ENCODE measurements at places on chromosomes 1 and 21.

DNA sequence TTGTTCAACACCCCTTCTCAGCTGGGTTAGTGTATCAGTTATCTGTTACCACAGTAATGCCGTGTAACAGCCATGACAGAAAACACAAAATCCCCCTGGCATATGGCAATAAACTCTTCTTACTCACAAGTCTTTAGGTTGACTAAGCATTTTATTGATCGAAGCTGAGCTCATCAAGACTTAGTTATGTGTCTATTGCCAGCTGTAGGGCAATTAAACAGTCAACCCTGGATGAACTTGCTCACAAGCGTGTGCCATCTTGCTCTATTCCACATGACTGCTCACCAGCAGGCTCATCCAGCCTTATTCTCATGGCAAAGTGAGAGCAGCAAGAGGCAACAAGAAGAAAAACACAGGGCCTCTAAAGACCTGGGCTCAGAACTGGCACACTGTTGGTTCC lies 333.8 kb upstream of the PTBP2 start:
- no peak for DNase-seq

GRCh38 chr1:16064536-16065268 lies 8.7 kb downstream of the FAM131C start:
- DNase-seq = no peak

- peak; percentile 60 for DNase-seq
Observed at GRCh38 chr1:112529301-112529700, 20.5 kb downstream of the WNT2B start.

DNA sequence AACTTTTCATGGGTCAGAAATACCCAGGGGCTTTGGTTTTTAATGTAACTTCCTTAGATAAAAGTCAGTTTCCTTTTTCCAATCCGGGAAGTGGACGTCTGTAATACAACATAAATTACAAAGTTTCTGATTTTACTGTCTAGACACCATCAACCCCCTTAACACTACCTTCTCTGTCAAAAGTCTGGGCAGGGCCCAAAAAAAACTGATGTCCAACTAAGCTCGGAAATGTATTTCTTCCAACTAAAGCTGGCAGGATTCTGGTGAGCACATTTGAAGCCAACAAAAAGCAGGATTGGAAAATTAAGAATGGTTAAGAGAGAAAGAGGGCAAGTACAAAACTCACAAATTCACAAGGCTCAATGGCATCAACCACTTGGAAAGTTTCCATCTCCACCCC lies 24.3 kb downstream of the DDAH1 start:
- DNase-seq = no peak

DNA sequence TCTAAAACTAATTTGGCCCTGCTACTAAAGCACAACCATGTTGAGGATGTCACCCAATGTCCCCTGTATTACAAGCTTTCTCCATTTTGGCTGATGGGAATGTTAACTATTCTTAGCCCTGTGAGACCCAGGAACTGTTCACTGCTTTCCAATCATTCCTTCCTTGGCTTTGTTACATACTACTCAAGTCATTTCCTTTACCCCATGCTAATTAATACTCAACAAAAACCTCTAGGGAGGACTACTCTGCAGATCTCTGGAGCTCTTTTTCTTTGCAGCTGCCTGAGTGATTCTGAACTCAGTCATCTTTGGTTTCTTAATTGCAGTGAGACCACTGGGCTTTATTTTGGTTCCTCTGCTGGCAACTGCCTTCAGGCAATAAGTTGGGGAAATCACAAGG lies 23.3 kb upstream of the RPE65 start:
- DNase-seq = no peak

DNA sequence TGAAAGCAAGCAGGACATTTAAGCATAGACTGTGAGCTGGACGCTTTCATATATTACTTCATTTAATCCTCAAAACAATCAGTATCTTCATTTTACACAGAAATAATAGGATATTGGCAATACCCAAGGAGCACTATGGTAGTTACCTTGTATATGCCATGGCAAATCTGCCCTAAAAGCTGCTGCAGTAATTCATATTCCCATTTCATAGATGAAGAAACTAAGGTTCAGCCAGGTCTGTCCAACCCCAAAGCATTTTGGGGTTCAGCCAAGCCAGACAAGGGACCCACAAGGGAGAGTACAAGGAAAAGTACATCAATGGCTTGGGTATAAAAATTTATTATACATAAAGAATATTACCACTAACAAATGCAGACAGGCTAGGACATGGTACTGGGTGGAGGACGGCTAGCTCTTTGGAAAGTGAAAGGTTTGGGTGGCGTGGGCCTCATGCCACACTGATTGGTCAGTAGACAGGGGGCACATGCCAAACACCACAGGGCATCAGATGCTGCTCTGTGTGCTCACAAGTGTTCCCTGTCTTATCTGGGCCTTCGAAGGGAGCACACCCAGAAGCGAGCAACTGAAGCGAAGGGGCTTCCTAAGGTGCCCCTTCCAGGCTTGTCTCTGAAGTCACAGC lies 23.9 kb upstream of the PTAFR start:
- DNase-seq = no peak

DNA sequence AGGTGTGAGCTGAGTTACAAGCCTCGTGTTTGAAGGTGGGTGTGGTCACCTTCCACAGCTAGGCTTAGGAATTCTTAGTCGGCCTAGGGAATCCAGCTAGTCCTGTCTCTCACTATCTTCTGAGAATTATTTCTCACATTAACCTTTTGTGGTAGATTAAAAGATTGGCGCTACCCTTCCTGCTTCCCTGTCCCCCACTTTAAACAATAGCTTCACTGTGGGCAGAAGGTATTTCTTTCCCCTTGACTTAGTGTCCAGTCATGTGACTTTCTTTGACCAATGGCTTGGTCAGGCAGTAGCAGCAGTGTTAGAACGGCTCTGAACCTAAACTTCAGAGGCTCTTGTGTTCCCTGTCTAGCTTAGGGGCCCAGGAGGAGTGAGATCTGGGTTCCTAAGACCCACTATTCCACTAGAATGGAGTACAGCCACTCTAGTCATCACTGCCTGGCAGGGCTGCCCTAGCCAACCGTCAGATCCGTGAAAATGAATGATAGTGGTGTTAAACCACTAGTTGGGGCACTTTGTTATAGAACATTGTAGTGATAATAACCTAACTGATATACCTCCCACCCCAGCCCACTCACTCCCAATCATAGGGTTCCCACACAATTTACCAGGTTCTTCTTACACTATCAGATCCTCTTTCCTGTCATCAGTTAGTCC lies 13.9 kb upstream of the C1orf141 start:
- peak; percentile 18 for DNase-seq

GRCh38 chr1:232463225-232463624 lies 166.7 kb downstream of the SIPA1L2 start:
- DNase-seq = peak; percentile 38

- peak; percentile 10 for DNase-seq
Observed at GRCh38 chr1:118145721-118146120, 39.3 kb downstream of the SPAG17 start.

DNA sequence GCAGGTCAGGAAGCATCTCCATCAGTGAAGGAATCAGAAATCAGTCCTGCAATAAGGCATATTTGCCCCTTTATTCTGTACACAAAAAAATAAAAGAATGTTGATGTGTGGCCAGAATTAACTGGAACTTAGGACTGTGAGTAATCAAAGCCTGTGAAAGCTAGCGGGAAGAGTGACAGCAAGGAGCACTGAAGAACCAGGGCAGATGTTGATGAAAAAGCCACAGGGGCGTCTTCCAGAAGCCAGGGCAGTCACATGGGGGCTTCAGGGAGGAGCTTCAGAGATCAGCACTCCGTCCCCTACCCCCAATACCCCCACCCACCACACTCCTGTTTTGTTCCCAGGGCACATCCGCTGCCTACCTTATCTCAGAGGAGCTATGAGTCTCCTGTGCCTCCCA lies 502.8 kb downstream of the AJAP1 start:
- DNase-seq = no peak

GRCh38 chr1:163173121-163173520 lies 29.6 kb downstream of the RGS5 start:
- DNase-seq = peak; percentile 57

- DNase-seq = peak; percentile 87
Observed at GRCh38 chr21:26388731-26389231, 184.3 kb downstream of the CYYR1 start.

DNA sequence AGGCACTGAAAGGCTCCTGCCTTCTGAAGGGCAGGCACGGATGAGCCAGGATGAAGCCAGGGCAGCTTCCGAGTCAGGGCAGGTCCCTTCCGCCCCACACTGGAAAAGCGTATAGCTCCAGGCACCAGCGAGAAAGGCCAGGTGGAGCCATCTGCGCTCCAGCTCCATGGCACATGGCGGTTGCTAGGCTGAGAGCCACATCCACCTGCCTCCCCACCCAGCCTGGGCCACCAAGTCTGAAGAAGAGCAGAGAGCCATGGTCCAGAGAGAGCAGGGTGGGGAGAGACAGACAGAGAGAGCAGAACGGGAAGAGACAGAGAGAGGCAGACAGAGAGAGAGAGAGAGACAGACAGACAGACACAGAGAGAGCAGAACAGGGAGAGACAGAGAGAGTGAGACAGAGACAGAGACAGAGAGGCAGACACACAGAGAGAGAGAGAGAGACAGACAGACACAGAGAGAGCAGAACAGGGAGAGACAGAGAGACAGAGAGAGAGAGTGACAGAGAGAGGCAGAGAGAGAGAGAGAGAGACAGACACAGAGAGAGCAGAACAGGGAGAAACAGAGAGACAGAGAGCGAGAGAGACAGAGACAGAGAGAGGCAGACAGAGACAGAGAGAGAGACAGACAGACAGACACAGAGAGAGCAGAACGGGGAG lies 5.2 kb downstream of the FNDC10 start:
- DNase-seq = no peak

- DNase-seq = no peak
Observed at GRCh38 chr1:232503497-232503896, 126.4 kb downstream of the SIPA1L2 start.

GRCh38 chr1:66253330-66253921 lies 280.5 kb upstream of the SGIP1 start:
- peak; percentile 83 for DNase-seq

DNA sequence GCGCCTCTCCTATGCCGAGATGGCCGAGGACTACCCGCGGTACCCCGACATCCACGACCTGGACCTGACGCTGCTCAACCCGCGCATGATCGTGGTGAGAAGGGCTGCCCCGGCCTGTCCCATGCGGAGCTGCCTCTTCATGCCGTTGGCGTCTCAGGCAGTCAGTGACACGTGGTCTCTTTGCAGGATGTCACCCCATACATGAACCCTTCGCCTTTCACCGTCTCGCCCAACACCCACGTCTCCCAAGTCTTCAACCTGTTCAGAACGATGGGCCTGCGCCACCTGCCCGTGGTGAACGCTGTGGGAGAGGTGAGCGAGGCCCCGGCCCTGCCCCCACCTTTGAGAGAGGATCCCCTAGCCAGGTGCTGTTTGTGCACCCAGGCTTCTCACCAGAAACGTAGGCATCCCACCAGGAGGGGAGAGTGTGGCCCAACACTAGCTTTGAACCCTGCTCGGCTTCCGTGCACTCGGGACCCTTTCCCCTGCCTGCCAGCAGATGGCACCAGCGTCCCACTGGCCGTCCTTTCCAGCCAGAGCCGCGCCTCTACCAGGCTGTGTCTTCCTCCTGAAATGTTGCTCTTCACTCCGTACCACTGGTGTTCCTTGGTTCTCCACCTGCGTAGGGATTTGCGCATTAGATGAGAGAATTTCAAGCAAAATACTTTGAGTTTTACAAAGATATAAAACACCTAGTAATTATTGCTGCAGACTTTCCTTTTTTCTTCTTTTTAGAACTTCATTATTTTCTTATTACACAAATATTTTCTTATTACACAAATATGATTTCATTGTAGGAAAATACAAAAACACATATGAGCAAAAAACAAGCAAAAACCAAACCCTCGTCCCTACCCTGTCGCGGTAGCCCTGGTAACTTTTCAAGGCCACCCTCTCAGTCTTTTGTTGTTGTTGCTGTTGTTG lies 9.0 kb downstream of the NPPA start:
- peak; percentile 66 for DNase-seq

DNA sequence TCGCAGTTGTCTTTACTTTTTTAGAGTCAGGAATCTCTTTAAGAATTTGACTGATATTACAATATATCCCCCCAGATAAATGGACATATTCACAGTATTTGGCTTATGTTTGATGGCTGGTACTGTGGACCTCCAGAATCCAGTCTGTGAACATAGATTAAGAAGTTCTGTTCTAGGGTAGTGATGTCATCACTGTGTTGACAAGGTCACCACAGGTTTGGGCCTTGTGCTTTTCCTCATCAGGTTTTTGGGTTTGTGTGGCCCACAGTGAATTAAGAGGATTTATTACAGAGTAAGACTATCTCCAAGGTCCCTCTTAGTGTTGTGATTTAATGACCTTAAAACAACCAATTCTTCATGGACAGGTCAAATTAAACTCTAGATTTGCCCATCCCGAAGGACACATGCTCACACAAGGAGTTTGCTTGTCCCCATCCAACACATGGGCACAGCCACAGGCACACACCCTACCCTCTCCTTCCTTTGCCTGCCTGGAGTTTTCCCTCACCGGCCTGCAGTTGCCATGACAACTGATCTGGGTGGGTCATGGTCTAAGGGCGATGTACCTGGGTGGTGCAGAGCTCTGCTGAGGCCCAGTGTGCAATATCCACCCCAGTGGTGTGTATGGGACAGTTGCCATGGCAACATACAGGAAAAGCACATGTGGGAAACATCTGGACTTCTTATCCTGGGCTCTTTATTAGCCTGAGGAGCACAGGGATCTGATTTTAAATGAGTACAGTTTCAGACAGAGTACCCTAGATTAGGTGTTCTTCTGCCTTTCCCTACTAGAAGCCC lies 98.6 kb downstream of the NAV1 start:
- peak; percentile 47 for DNase-seq

DNA sequence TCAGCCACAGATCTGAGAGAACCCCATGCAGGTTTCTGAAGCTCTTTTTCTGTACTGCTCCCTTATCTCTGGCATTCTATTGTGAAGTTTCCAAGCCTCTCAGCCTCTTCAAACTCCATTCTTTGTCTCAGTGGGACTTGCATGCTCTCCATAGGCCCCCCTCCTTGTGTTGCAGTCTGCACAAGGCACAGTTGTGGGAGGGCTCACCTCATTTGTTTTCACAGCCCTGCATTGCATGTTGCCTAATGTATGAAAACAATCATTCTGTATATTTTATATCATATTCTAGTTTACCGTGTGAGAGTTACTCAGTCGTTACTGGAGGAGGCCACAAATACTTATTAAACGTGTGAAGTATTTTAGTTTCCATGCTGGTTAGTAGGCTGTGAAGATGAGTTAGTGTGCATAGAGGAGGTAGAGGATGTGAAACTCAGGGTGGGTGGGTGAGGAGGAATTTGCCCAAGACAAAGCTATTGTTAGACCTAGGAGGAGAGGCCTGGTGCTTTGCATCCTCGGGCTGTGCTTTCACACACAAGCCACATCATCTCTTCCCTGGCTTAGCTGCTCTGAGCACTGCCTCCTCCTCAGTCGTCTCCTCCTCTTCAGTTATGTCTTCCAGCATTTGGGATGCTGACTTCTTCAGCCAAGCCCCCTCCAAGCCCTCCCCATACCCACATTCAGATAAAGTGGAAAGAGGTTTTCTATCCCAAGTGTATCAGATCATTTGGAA lies 7.8 kb upstream of the CHI3L2 start:
- DNase-seq = no peak

GRCh38 chr1:193179094-193179493 lies 7.3 kb downstream of the B3GALT2 start:
- DNase-seq = no peak

- DNase-seq = no peak
Observed at GRCh38 chr1:47779613-47780012, 217.6 kb downstream of the TRABD2B start.

GRCh38 chr1:39625462-39626273 lies 13.8 kb downstream of the HEYL start:
- DNase-seq = peak; percentile 55

- DNase-seq = no peak
Observed at GRCh38 chr1:89394851-89395250, 31.0 kb downstream of the GBP6 start.
